ENCODE measurements at places on chromosomes 13 and 19. TPM values are rescaled to one million over a fixed set of nuclear protein-coding genes. Genes with fewer than 3 reads are reported as not detected.

Gene PTH2
- not detected for total RNA-seq

Gene ZFR2
- total RNA-seq: 0.16 TPM

Gene ZNF8
- 1.4 TPM for total RNA-seq

Gene ZNF160
- total RNA-seq: 8.3 TPM

Gene ZNF221
- total RNA-seq: 0.49 TPM

Gene C19orf67
- total RNA-seq: not detected

Gene FFAR3
- not detected for total RNA-seq

Gene CDX2
- total RNA-seq: 1.1 TPM

Gene ZNF556
- total RNA-seq: 0.21 TPM

Gene NUP62
- 107 TPM for total RNA-seq

Gene APLP1
- total RNA-seq: 88.7 TPM

Gene CAPN12
- total RNA-seq: 5.2 TPM

Gene CPAMD8
- not detected for total RNA-seq

Gene SIX5
- total RNA-seq: 30.2 TPM

Gene SHISA2
- not detected for total RNA-seq

Gene PLK5
- not detected for total RNA-seq

Gene ERFL
- total RNA-seq: 0.38 TPM

Gene ZNF813
- total RNA-seq: 0.22 TPM

Gene CLEC4M
- not detected for total RNA-seq

Gene NPAS1
- 5.5 TPM for total RNA-seq

Gene CFD
- 19.0 TPM for total RNA-seq

Gene CBARP
- total RNA-seq: 4.0 TPM

Gene FUT3
- total RNA-seq: not detected

Gene ZBTB7A
- 19.4 TPM for total RNA-seq

Gene PROZ
- total RNA-seq: not detected

Gene AZU1
- not detected for total RNA-seq

Gene RSPH6A
- total RNA-seq: not detected

Gene ZNF583
- total RNA-seq: 2.0 TPM

Gene GPR42
- not detected for total RNA-seq

Gene PCDH9
- 7.8 TPM for total RNA-seq

Gene SCAMP4
- 47.3 TPM for total RNA-seq

All from A549 treated with DMSO at 1 μM for 4 hours (cell line).